ENCODE measurements at places on chromosomes 7 and 10.

GRCh38 chr7:74178632-74179031 lies 4.5 kb downstream of the EIF4H start:
- peak; percentile 48 for DNase-seq

DNA sequence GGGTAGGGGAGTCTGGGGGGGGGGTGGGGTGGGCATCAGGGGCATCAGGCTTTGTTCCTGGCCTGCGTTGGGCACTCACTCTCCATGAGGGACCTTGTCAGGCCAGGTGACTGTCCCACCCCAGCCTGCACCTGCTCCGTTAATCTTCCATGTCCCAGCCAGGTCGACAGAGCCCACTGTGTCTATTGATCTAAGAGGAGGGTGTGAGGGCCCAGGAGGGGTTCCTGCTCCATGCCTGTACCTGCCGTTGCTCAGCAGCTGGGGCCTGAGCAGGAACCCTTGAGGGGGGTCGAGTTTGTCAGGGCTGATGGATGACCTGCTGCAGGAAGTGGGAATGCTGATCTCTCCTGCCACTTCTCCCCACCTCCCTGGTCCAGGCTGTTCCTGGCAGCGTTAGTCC lies 18.6 kb downstream of the NEUROG3 start:
- DNase-seq, result no peak

DNA sequence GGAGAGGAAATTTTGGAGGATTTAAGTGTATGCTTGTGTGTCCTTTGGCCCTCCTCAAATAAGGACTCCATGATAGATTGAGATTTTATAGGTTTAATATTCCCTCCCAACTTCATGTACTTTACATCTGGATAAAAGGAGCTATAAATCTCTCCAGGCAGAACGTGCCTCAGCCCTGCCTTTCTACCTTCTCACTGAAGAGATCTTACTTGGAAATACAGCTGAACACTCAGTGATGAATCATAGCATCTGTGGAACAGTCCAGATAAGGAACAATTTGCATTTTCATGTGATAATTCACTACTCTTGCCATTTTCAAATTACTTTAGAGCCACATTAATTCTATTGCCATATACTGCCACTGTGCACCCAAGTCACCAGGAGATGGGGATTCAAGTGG lies 364.6 kb upstream of the PODXL start:
- DNase-seq, result peak; percentile 6

DNA sequence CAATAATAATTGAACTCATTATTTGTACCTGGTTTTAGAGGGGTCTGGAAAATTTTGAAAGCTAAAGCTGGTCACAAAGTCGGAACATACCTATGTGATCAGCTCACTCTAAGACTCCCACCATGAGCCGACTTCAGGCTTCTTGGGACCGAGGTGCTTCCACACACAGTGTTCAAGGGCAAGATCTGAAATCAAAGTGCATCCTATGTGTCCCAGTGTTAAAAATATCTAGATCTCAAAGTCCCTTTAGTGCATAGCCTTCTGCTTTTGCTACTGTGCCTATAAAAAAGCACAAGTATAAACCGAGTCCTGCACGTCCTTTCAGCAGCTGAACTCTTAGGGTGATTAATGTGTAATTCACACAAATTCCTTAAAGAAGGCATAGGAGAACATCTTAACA lies 43.5 kb upstream of the FXYD4 start:
- DNase-seq, result no peak

- peak; percentile 96 for DNase-seq
These were observed 91.8 kb downstream of the CREM start for GRCh38 chr10:35218339-35218955.

GRCh38 chr10:75924309-75924902 lies 493.0 kb downstream of the LRMDA start:
- no peak for DNase-seq

DNA sequence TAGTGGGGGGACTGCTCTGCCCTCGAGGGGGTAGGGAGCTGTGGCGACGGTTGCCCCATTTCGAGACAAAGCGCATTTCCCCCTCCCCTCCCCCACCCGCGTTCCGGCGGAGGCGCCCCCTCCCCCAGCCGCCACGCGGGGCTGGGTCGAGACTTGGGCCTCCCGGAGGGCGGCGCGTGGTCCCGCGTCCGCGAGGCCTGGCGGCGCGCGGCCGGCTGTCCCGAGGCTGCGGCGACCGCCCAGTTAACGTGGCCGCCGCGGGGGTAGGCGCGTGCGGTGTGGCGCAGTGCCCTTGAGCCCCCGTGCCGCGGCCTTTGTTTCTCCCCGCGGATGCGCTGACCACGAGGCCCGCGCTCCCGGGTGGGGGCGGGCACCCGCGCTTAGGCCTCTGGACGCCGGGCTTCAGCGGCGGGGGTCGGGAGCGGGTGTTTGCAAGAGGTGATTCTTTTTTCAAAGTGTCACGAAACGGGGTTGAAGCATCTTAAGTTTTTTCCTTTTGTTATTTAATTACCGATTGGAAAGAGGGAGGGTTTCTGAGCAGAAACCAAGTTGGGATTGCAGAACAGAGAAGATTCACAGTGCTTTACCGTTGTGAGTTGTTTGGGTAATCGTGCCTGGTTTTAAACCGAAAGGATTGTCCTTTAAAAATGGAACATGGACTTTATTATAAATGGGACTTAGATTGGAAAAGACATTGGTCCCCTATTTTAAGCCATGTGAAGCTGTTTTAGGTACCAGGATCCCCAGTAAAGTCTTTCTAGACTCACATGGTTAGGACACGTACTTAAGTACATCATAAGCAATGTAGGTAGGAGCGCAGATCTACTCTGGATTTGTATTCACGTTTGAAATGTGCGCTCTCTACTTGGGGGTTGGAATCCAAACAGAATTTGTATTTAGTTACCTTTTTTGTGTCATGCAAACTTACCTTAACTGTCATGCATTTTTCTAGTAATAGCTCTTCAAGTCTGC lies 760 bp downstream of the CBX3 start:
- DNase-seq, result peak; percentile 66

GRCh38 chr10:27506280-27506679 lies 2.2 kb downstream of the RAB18 start:
- no peak for DNase-seq

- DNase-seq, result no peak
These were observed at the start of gene PFKP for GRCh38 chr10:3067118-3067858. Gene PFKP, plus strand, starts transcription at chr10:3067548. Its CDS starts 48 bp downstream, at chr10:3067596.

GRCh38 chr7:101567230-101567629 lies 61.9 kb downstream of the MYL10 start:
- DNase-seq, result no peak

DNA sequence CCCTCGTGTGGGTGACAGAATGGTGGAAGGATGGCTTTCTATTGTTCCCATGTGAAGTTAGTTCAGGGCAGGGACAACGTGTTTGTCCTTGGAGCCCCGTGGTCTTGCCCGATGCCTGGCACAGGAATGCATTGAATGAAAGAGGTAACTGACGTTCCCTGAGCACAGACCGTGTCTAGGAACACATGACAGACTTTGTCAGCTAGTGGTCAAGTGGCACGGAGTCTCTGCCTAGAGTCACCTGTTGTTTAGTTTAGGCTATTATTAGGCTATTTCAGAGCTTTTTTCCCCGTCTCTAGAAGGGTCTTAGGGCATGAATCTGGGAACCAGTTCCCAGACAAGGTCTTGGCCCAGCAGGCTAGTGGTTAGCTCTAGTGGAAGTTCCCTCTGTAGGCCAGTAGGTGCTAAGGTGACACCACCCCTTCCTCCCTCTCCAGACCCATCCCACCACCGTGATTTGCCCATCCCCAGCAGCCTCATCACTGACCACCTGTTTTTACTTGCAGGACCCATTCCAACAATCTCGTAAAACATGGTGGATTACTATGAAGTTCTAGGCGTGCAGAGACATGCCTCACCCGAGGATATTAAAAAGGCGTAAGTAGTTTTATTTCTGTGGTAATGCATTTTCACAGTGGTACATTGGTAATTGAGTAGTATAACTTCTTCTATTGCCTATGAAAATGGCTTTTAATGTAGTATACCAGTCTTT lies 21.4 kb downstream of the DNAJB6 start:
- no peak for DNase-seq

GRCh38 chr10:87921931-87922688 lies 58.7 kb downstream of the PTEN start:
- no peak for DNase-seq

DNA sequence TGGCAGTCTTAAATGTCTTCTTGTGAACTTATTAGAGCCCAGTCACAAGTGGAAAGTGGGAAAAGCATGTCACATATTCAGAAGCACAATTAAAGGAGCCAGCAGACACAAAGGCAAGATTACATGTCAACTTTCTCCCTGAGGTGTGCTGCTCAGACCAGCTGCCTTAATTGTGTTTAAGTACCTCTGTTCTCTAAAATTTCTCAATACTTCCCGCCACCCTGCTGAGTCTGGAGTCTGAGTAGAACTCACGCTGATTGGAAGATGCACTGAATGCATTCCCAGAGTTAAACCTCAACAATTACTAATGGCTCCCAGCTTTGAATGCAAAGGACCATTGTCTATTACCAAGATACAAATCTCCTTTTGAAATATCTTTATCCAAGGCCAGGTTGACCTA lies 166.4 kb upstream of the COBL start:
- DNase-seq, result no peak

- peak; percentile 52 for DNase-seq
These were observed 400.3 kb upstream of the ADARB2 start for GRCh38 chr10:2137549-2138174.

DNA sequence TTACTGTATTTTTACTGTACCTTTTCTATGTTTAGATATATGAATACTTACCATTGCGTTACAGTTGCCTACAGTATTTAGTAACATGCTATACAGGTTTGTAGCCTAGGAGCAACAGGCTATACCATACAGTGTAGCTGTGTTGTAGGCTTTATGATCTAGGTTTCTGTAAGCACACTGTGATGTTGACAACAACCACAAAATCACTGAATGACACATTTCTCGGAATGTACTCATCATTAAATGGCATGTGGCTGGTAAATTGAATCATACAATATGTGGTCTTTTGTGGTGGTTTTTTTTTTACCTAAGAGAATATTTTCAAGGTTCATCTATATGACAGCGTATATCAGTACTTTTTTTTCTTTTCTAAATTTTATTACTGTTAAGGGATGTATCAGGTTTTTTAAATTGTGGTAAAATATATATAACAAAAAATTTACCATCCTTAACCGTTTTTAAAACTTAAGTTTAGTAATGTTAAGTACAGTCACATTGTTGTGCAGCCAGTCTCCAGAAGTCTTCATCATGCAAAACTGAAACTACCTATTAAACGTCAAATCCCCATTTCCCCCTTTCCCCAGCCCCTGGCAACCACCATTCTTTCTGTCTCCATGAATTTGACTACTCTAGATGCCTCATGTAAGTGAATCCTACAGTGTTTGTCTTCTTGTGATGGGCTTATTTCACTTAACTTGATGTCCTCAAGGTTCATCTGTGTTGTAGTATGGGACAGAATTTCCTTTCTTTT lies 21.5 kb downstream of the BTAF1 start:
- no peak for DNase-seq

DNA sequence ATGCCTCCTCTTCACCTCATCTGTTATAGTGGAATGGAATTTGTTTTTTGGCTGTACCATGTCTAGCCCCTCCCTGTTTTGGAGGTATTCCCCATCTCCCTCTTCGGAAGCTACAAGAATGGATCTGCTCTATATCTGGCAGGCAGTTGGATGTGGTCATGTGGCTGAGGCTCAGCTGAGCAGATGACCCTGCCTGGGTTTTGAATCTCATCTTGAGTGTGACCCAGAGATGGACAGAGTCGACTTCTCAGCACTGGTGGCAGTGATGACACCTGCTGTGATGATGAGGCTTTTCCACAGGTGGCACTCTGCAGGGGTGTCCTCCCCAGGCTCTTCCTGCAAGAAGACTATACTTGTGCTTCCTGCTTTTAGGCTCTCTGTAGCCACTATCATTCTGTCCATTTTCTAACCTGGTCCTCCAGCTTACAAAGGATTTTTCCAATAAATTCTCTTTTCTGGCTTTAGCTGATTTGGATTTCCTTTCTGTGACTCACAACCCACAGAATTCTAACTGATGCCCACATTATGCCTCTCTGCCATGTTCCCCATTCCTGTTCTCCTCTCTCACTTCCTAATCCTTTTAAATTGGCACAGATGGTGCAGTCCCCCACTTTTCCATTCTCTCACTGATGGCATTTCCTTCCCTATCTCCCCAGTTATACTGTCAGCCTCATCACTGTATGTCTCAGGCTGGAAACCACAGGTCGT lies 7.5 kb upstream of the ARHGAP22 start:
- no peak for DNase-seq

DNA sequence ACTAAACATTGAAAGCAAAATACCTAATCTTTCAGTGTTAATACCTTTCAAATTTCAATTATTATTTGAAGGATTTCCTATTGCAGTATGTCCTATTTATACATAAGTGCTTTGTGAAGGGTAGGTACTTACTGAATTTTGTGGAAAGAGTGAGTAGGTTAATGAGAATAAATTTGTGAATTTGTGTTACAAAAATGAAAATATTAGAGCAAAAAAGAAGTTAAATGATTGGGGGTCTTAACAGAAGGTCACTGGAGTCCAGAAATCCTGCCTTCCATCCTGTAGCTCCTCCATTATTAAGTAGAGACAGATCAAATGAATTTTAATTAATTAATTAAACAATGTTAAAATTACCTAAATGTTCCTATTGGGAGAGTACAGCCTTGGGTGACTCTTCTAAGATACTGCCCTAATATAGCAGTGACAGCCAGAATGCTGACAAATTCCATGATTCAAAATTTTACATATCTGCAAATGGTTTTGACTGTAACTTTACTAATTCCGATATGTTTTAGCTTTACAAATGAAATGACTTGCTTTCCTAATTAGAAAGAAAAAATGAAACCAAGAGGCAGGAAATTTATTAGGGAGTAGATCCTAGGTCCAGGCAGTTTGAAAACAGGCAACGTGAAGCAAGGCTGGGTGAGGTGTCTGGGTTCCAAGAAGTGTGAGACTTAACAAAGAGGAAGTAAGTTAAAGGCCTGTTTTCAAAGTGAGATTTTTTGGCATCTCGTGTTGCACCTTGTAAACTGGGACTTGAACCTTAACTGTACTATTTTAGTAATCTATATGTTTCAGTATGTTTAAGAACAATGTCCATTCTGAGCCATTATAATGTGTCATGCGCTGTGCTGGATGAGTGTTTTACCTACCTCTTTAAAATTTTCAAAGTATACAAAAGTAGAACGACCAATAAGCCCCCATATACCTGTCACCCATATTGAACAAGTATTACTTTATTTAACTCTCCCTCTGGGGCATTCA lies 1.5 kb downstream of the PIK3CG start:
- no peak for DNase-seq

GRCh38 chr7:20306180-20306946 lies 24.3 kb upstream of the ITGB8 start:
- no peak for DNase-seq

All from cardiac muscle cell (in vitro differentiated cells and primary cell).